Stimulated activated CD4-positive, alpha-beta T cell treated with anti-CD3 and anti-CD28 coated beads, TNF-alpha, amount 100 ng/mL, for 48 hours (primary cell): ENCODE measurements at places on chromosomes 12 and 14.

DNA sequence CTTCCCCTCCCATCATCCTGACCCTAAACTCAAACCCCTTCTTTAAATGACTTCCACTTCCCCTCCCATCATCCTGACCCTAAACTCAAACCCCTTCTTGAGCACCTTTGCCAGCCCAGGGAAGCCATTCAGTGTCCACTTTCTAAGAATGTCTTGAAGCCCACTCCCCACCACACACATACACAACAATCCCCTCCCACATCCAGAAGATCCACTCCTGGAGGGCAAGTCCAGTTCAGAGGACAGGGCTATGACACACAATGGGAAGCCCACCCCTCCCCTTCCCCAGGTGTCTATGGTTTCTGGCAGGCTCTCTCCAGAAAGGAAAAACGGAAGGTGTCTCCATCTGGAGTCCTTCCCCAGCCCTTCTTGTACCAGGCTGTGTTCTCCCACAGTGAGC, 117.1 kb downstream of the KCNA5 start:
- no peak for DNase-seq

DNA sequence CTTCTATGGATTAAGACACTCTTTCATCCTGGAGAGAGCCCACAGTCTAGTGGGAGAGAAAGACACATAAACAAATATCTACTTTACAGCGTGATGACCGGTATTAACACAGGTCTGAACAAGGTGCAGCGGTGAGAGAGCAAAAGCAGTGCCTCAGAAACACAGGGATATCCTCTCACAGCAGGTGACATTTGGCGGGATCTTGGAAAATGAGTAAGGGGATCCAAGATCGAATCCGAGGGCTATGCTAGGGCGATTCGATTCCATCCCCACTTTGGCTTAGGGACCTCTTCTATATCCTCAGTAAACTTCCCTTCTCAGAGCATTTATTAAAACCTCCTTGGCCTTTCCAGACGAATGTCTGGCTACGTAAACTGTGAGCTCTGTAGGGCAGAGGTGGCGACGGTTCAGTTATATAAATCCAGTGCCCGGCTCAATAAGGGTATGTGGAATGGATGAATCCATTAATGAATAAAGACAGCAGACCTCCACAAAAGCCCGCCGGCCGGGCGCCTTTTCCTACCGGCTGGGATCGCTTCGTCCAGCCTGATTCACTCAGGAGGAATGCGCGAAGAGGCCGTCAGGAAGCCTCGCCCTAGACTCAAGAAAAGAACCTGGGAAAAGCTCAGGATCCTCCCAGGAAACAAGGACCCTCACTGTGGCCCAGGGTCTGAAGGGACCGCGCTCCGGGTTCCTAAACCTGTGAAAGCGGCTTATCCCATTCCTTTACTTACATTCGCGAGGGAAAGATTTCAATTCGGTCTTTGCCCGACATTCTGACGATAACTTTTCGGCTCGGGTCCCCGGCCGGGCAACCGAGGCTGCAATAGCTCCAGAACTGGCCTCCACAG, 455 bp downstream of the ATP6V1D start:
- DNase-seq, result no peak

DNA sequence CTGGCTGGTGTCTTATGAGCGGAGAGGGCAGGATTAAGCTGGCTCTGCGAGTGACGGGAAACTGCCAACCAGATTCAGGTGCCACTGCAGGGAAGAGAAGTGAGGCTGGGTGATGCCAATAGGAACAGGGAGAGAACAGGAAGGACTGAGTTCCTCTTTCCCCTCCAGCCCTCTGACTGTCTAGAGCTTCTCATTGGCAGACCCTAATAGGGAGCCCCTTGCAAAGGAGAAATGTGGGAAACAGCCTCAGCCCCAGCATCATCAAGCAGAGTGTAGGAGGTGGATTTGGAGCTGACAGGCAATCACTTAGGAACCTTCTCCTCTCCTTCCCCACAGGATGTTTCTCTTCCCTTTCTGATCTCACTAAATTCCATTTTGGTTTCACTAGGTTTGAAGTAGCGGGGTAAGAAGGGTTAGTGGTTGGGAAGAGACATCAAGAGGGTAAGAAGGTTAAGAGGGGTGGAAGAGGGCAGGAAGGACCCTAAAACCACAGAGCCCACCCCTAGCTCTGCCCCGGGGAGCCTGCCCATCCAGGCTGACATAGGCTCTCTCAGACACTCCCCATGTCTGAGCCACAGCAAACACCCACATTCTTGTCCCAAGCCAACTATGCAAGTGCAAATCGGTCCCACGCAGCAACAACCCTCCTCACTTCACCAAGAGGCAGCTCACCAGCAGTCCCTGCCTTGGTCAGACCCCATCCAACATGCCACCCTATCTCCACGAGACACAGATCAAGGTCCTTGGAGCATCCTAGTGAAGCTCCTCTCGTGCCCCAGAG, 111.1 kb downstream of the STAB2 start:
- no peak for DNase-seq

DNA sequence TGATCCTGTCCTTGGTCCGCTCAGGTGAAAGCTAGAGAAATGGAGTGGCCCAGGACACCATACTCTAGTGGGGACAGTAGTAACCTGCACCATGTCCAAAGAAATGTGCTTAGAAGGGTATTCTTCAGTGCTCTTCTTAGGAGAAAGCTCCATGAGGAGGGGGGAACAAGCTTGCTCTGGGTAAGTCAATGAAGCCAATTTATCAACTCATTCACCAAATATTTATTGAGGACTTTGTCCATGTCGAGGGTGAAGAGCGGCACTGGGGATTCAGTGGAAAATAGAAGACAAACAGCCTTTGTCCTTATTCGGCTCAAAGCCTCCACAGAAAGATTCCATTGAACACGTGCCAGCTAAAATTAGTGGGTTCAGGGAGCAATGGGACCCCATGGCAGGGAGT, 677.8 kb downstream of the BCL11B start:
- no peak for DNase-seq

DNA sequence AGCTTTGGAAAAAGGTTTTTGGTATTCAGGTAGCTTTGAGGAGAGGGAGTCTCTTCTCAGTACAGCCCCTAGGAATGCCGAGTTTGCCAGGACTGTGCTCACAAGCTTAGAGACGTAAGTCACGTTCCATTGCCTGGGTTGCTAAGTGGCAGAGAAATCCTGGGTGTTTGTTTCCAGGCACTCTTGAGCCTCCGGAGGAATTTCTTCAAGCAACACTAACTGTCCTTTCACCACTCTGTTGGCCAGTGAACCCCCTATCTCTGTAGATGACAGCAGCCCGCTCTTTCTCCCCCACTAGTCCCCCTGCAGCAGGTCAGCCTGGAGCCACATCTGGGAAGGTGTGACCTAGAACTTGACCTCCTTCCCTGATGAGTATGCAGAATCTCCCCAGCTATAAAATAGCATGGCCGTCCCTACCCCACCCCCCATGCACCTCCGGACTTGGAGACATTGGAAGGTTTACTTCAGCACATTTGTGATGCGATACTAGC, 162.7 kb downstream of the ZFP36L1 start:
- DNase-seq, result no peak

DNA sequence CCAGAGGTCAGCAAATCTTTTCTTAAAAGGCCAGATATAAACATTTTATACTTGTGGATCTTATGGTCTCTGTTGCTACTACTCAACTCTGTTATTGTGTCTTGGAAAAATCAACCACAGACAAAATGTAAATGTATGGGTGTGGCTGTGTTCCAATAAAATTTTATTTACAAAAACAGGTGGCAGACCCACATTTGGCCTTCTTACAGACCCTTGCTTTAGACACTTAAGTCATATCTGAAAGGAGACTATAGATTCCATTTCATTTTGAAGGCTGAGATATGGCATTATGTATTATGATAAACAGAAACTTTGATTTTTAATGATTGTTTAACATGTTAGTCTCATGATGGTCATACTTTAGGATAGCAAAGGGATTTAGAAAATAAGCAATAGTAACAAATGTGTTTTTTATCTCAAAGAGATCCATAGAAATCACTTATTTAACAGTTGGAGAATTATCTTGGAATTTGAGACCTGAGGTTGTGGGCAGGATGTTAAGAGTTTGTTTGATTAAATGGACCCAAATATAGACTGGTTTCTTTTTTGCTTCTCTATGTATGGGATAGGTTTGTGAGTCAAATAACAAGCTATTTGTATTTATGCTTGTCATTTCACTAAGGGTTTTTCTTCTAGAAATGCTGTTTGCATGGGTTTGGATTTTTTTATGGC, 51.2 kb downstream of the PPFIBP1 start:
- DNase-seq, result no peak

DNA sequence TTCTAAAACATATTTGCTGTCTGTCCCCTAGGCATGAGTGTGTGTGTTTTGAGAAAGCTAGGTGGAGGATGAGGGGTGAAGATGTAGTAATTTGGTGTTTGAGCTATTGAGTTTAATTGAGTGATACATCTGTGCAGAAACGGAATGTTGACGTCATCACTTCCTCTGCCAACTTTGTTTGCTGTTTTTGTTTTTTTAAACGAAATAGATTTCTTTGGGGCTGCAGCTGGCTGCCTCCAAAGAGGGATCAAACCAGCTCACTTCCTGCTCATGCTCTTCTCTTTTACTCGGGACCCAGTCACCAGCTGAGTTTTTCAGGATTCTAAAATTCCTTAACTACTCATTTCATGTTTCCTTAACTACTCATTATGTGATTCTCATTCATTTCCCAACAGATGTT, 19.5 kb upstream of the CRACR2A start:
- DNase-seq, result no peak
